ENCODE measurements at places on chromosomes 13 and 19. TPM values are rescaled to one million over a fixed set of nuclear protein-coding genes. Genes with fewer than 3 reads are reported as not detected.

PRR22 gene
- 3.6 TPM for total RNA-seq

MCF2L gene
- total RNA-seq = 0.58 TPM

LRRC63 gene
- total RNA-seq = not detected

SPRED3 gene
- 15.7 TPM for total RNA-seq

C19orf85 gene
- not detected for total RNA-seq

TMEM143 gene
- 4.6 TPM for total RNA-seq

- DNase-seq = no peak
Observed at GRCh38 chr13:71039440-71039839, 827.6 kb downstream of the DACH1 start.

GRCh38 chr19:44657211-44657921 lies 13.7 kb downstream of the PVR start:
- DNase-seq = peak; percentile 60

- DNase-seq = no peak
Observed at GRCh38 chr13:84831666-84832657, 949.7 kb upstream of the SLITRK1 start.

DNA sequence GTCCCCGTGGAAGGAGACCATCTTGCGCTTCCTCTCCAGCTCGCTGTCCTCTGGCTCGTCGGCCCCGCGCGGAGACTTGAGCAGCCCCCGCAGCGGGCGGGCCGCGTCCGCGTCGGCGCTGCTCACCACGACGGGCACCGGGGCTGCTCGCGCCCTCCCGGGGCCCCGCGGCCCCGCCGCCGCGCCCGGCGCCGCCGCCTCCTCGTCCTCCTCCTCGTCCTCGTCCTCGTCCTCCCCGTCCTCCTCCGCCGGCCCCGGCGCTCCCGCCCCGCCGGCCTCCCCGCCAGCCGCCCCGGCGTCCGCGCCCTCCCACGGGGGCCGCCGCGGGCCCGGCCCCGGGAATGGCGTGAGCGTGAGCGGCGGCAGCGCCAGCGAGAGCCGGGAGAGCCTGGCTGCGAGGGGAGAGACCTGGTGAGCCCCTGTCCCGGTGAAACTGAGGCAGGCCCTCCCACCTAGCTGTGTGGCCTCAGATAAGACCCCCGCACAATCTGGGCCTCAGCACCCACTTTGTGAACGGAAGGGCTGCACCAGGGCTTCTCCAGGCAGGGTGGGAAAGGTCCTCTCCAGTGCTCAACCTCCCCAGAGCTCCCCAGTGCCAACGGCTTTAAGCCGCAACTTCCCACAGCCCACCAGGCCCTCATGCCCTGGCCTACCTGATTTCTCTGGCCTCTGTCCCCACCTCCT lies 17.8 kb downstream of the LMTK3 start:
- no peak for DNase-seq

GRCh38 chr19:51607920-51608562 lies 22.2 kb downstream of the SIGLEC5 start:
- peak; percentile 60 for DNase-seq

- DNase-seq = no peak
Observed at GRCh38 chr13:95800436-95800835, 123.5 kb downstream of the DNAJC3 start.

GRCh38 chr19:34217952-34218817 lies 36.2 kb upstream of the GARRE1 start:
- peak; percentile 58 for DNase-seq

- no peak for DNase-seq
Observed at GRCh38 chr19:46660008-46660517, 919 bp downstream of the DACT3 start.

GRCh38 chr13:70732611-70733010 lies 624.4 kb upstream of the KLHL1 start:
- no peak for DNase-seq

DNA sequence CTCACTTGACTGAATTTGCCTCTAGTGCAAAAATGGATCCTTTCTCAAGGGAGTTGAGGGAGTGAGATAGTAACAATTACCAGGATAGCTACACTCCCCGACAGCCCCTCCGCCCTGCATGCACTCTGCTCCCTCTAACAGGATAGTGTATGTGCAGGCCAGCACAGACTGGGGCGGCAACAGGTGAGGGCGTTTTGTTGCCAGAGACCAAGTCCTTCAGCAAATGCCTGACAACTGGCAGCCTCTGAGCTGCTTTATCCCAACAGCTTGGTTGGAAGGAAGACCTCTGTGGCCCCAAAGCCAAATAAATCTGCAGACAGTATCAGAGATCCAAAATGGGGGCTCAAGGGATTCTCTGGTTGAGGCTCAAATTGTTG lies 86.6 kb downstream of the SLC7A1 start:
- DNase-seq = no peak

- no peak for DNase-seq
Observed at GRCh38 chr19:10290876-10291553, 1.3 kb downstream of the ICAM5 start.
